Endothelial cell of umbilical vein (primary cell): ENCODE measurements at places on chromosomes 5 and 9. TPM values are rescaled to one million over a fixed set of nuclear protein-coding genes. Genes with fewer than 3 reads are reported as not detected.

ZNF454 gene
- total RNA-seq = 0.55 TPM in 1 of 2 replicates, not detected in the other

GRCh38 chr9:130834371-130835336, at the start of gene ABL1:
TSS of gene ABL1 (plus strand) at chr9:130835254. CDS start at chr9:130835447, 193 bp downstream.
- DNase-seq = peak; percentile 88

GRCh38 chr9:22073349-22073748, 64.2 kb upstream of the CDKN2B start:
- DNase-seq = no peak

DNA sequence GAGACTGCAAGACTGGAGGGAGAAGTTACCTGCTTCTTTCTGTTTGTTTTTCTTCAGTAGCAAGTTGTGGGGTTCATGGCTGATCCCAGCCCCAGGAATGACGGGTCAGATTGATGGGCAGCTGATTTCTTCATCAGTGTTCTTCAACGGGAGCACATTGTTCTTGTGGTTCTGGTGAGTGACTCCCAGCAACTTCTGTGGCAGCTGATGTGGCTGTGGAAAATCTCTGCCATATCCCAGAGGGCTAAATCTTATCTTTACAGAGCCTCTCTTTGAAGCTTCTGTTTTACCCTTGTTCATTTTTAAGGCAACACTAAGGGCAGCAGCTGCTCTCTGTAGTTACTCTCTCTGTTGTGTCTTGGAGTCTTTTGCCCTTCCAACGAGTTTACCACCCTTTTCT, 710.3 kb downstream of the PRELID2 start:
- no peak for DNase-seq

PCDHAC1 gene
- total RNA-seq = not detected in 2 replicates

TMEM174 gene
- not detected in 2 replicates for total RNA-seq

GCNT4 gene
- not detected in 2 replicates for total RNA-seq

DNA sequence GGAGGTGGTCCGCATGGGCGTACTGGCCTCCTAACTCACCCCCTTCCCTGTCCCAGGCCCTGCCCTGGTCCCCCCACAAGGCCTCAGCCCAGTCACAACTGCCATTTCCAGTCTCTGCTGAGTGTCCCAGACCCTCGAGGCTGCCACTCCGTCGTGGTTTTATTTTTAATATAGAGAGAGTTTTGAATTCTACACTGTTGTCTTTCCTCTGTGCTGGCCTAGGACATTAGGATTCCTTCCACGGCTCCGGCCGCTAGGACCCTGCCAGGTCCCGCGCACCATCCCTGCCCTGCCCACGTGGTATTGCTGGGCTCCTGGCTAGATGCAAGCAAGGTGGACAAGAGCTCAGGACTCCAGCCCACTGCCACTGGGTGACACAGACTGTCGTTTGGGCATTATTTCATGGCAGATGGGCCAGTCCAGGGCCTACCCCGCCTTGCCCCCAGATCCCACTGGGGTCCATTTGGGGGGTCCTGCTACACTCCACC, 53.3 kb downstream of the SAR1B start:
- no peak for DNase-seq

- DNase-seq = no peak
These were observed 35.8 kb downstream of the MEGF10 start for GRCh38 chr5:127326431-127326830.

PCDHB2 gene
- 0.23 and 0.58 TPM in 2 replicates for total RNA-seq

TAF11L10 gene
- not detected in 2 replicates for total RNA-seq

DPM2 gene
- total RNA-seq = 41.9 and 47.9 TPM in 2 replicates

DNA sequence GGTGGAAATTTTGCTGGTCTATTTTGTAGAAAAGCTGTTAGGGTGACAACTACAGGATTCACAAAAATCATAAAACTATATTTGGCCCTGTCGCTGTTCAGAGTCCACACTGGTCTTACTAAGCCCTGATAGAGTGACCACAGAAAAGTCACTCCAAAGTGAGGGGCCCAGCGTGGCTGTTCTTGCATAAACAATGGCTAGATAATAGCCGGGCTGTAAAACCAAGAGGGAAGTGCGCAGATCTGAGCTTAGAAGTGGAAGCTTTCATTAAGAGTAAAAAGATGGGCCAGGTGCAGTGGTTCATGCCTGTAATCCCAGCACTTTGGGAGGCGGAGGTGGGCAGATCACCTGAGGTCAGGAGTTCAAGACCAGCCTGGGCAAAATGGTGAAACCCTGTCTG, 15.5 kb upstream of the CTSL start:
- DNase-seq = no peak

ALDH1A1 gene
- 220 and 287 TPM in 2 replicates for total RNA-seq
